ENCODE measurements at places on chromosomes 1 and 21.
A peak's percentile ranks its signal among the peaks of the same experiment; 100 is the strongest.

- ATAC-seq: no peak
Observed at GRCh38 chr1:75430526-75430925, 180.4 kb downstream of the SLC44A5 start.

DNA sequence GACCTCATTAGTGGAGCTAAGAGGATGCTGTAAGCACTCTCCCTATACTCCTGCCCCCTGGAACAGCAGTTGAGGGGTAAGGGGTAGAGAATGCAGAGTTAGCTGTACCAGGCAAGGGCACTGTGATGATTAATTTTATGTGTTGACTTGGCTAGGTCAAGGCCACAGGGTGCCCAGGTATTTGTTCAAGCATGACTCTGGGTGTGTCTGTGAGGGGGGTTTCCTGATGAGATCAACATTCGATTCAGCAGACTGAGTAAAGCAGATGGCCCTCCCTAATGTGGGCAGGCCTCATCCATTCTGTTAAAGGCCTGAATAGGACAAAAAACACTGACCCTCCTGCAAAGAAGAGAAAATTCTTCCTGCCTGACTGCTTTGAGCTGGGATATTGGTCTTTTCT lies 110.8 kb downstream of the KCND3 start:
- no peak for ATAC-seq

GRCh38 chr1:43671626-43672330 lies 21.8 kb downstream of the KDM4A start:
- peak; percentile 29 for ATAC-seq

- ATAC-seq: no peak
Observed at GRCh38 chr1:184390889-184391288, 4.1 kb downstream of the C1orf21 start.

DNA sequence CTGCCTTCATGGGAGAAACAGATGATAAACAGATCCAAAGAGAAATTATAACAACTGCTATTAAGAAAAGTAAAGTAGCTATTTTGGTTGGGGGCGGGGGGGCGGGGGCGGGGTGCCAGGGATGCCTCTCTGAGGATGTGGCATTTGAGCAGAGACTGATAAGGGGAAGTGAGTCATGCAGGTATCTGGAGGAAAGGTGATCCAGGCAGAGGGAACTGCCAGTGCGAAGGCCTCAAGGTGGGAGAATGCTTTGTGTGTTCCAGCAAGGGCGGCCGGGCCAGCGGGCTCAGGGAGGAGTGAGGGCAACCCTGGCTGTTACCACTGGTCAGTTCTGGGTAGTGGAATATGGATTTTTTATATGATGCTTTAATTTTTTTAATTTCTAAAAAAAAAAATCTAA lies 7.0 kb upstream of the TNFRSF1B start:
- ATAC-seq: no peak

DNA sequence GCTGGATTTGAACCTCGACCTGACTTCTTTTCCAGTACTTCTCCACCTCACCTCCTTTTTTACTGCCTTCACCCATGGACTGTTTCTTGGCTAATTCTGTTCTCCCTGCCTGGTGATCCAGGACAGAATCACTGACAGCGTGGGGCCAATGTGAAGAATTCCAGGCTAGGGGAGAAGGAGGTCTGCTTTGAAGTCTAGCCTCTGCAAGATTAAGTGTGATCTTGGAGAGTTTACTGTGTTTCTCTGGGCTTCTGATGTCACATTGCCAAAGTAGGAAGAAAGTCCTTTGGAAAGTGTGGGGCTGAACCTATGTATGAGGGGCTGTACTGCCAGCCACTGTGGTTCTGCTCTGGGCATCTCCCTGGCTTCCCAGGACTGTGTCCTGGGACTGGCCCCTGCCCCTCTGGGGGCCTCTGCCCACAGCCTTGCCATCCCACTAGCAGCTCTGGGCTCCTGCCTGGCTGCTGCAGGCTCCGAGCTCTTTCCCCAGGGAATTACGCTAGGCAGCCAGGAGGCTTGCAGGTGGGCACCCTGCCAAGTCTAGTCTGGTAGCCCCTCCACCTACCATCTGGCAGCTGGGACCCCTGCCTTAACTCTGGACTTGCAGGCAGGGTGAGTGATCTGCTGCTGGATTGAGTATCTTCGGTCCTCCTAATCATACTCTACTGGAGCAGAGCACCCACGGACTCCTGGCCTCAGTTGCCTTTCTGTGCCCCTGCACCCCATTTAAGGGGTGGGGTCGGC lies 52.2 kb downstream of the YARS1 start:
- ATAC-seq: no peak

- ATAC-seq: no peak
Observed at GRCh38 chr1:61474963-61475362, 250.0 kb downstream of the TM2D1 start.

DNA sequence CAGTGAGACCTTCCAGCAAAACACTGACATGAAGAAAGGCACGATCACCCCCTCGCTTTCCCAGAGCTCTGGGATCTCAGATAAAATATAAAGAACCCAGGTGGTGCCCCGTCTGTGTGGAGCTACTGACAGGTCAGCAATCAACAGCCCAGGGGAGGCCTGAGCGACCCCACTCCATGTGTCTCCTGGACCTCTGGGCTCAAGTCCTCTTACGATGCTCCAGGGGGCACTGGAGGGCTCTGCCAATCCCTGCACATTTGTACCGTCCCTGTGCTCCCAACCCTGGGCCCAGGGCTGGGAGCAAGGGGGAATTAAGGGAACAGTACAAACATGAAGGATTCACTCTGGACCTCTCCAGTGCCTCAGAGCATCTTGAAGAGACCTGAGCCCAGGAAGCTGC lies 12.5 kb downstream of the S100A7A start:
- peak; percentile 50 for ATAC-seq

GRCh38 chr1:36951292-36951750 lies 83.0 kb downstream of the GRIK3 start:
- ATAC-seq: no peak

- ATAC-seq: no peak
Observed at GRCh38 chr1:10815858-10816195, 19.4 kb upstream of the CASZ1 start.

- ATAC-seq: peak; percentile 87
Observed at GRCh38 chr1:184056921-184057555, 5.5 kb downstream of the TSEN15 start.

GRCh38 chr1:201609661-201610318 lies 70.9 kb downstream of the NAV1 start:
- peak; percentile 12 for ATAC-seq

- ATAC-seq: peak; percentile 62
Observed at GRCh38 chr1:44786138-44786840, 1.7 kb downstream of the BEST4 start.

GRCh38 chr1:155305881-155306391 lies 2.7 kb upstream of the FDPS start:
- ATAC-seq: no peak

- ATAC-seq: no peak
Observed at GRCh38 chr21:42612390-42612789, 41.0 kb upstream of the PDE9A start.

GRCh38 chr1:167706931-167707877 lies 14.6 kb upstream of the MPZL1 start:
- ATAC-seq: no peak

- peak; percentile 37 for ATAC-seq
Observed at GRCh38 chr1:39196244-39197215, 8.0 kb upstream of the MACF1 start.

GRCh38 chr1:155307247-155307740 lies 1.4 kb upstream of the FDPS start:
- peak; percentile 19 for ATAC-seq

DNA sequence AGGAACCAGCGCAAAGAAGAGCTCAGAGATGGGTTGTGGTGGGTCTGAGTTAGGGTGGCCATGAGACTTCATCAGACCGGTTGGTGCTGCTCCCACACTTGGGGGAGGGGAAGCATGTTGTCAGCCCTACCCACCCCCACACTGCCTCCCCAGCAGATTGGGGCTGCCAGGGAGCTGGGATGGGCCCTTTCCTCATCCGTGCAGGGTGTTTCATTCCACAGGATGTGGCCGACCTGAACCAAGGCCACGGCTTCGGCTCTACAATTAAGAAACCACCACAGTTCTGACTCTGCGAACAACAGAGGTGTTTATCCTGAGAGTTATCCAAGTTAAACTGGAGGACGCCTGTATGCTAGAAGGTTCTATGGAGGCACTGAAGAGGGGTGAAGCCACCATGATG lies 171.2 kb downstream of the ETS2 start:
- ATAC-seq: no peak

- ATAC-seq: peak; percentile 91
Observed at GRCh38 chr1:230632273-230632873, 9.9 kb upstream of the COG2 start.

GRCh38 chr1:159800177-159800930 lies 1.8 kb upstream of the FCRL6 start:
- ATAC-seq: no peak

DNA sequence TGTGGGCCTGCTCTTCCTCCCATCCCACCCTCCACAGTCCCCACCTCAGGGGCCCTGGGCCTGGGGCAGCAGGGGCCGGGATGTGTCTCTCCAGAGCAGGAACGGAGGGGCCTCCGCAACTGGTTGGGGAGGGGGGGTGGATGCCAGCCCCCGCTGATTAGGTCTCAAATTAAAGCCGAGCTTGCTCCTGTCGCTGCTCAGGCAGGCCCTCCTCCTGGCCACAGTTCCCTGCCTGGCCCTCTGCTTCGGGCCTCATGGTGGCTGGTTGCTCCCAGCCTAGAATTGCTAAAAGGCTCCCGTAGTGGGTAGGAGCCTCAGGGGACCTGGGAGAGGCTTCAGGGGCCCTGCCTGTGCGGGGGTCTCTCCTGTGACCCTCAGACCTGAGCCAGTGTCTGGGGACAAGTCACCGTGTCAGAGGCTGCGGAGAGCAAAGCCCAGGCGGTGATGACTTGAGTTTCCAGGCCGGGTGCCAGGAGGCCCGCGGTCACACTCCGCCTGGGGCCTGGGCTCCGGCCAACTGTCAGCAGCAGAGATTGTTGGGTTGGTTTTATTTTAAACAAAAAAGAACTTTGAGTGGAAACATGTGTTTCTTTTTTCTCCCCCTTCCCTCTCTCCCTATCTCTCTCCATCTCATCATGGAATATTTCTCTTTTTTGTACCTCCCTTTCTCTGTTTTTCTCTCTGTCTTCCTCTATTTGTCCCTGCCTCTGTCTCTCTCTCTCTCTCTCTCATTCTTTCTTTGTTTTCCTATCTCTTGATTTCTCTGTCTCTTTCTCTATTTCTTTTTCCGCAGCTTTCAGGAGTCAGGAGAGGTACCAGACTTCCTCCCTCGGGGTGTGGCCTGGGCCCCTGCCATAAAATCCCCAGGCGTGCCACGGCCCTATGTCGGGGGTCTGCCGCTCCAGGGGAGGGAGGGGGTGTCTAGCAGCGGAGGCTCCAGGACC lies 20.0 kb upstream of the EPHA2 start:
- peak; percentile 79 for ATAC-seq

DNA sequence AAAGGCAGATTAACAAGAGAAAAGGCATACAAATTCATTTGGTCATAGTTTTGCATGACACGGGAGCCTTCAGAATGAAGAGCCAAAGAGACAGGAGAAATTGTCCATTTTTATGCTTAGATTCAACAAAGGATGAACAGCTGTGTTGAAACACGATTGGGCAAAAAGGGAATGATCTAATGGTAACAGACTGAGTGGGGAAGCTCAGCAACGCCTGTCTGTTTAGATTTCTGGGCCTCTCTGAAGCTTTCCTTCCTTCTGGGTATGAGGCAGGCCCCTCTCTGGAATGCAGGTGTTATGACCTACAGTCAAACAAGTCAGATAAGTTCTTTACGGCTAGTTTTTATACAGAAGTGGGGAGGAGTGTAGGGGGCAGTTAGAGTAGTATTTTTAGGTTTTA lies 154.6 kb downstream of the RGS7 start:
- no peak for ATAC-seq

DNA sequence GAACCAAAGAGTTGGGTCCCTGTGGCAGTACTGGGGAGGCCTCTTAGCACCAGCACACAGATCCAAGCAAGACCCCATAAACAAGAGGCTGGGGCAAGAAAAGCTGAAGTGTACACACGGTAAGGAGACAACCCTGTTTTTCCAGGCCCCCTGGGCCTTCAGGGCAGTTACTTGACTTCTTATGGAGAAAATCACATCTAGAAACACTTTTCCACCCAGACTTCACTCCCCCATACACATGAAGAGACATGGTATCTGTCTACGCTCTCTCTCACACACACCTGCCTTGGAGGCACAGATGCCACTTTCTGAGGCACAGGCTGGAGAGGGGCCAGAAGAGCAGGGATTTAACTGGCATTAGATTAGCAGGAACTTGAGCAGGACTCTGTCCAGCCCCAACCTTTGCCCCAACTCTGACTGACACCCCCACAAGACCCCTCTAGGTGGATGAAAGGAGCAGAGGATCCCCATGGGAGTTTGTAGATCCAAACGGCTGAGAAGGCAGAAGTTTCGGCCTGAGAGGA lies 2.2 kb downstream of the CERS2 start:
- no peak for ATAC-seq

DNA sequence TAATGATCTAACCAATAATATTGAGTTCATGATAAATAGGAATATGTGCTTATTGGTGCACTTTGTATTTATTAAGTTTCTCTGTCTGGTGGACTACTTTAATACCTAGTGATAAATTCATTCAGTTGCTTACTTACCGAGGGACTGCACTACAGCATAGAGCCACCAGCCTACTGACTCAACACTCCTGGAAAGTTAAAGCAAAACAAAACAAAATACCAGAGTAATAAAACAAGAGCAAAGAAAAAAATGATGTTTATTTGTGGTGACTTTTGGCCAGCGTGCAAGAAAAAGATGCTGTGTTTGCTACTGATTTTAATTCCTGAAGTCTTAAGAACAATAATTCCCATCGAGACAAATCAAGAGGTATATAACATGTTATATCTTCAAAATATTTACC lies 586.3 kb downstream of the PLA2G4A start:
- no peak for ATAC-seq

- ATAC-seq: no peak
Observed at GRCh38 chr1:235043234-235043633, 85.4 kb downstream of the TOMM20 start.

DNA sequence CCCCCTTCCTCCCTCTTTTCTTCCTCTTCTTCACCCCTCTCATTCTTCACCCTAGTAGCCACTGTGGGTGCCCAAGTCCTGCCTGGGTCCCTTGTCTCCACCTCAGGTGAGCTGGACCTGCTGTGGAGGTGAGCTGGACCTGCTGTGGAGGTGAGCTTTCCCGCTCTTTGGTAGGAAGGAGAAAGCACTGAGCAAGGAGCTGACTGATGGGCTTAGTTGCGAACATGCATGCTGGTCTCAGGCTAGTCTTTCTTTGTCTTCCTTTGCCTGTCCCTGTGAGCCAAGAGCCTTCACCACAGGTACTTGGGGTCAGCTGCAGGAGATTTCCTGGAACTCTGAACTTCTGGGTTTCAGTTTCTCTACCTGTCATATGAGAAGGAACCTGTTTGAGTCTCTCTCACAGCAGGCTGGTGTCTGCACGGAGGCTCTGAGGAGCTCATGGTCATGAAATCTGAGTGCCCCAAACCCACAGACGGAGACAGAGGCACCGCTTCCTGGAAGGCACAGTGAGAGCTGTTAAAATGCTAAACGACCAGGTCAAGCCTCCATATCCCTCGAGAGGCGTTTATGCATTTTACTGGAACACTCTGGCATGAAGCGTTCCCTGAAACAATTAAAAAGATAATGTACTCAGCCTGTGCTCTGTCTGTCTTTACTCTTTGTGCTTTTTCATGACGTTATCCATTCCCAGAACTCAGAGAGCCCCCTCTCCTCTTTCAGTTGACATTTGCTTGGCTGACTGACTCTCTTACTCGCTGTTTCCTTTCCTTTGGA lies 69.5 kb downstream of the RHOU start:
- ATAC-seq: peak; percentile 67

Data from SK-N-SH treated with all-trans-retinoic acid at 6 μM for 48 hours (cell line).